ENCODE measurements at places on chromosomes 12 and 14.

GRCh38 chr12:2583091-2583497 is 211.7 kb upstream of the FKBP4 start:
- H3K36me3 ChIP-seq, result no peaks in the 10 kb centered on the region
- no peaks in the 10 kb centered on the region for H3K4me1 ChIP-seq
- peak; percentile 75 for DNase-seq

GRCh38 chr12:76206677-76207072 is 122.2 kb upstream of the NAP1L1 start:
- H3K36me3 ChIP-seq, result no peaks in the 10 kb centered on the region
- H3K27me3 ChIP-seq, result no peaks in the 10 kb centered on the region
- no peak overlapping the region for H3K27ac ChIP-seq
- H3K4me1 ChIP-seq, result no peaks in the 10 kb centered on the region
- H3K4me3 ChIP-seq, result no peak overlapping the region
- DNase-seq, result no peak

DNA sequence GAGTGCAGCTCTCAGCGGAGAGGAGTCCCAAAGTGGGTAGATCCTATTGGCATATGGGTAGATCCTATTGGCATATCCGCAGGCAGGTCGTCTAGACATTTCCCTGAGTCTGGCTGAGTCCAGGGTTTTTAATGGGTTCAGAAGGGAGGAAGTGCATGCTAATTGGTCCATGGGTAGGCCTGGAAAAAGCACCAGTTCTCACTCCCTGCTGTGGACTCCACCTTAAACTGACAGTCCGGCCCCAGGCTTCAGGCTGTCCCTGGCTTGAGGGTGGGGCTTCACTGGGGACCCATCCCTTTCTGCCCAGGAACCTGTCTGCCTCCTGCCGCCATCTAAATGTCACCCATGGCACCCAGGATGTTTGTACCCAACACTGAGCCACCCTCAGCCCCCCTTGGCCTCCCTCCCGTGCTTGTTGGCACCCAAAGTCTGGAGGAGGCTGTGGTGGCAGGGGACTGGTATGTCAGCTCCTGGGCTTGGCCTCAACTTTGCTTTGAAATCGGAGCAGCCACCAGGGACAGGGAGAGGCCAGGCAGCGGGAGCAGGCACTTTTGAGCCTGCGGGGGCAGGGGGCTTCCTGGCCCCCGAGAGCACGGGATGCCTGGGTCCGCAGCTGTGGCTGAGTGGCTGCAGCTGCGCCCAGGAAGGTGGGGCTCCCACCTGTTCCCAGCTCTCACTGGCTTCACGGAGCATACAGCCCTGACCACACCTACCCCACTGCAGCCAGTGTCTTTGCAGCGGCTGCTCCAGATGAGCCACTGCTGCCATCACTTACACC is 29.6 kb upstream of the YAF2 start:
- H3K36me3 ChIP-seq, result no peaks in the 10 kb centered on the region
- no peak for DNase-seq
- H3K27ac ChIP-seq, result no peak overlapping the region
- no peaks in the 10 kb centered on the region for H3K4me1 ChIP-seq

GRCh38 chr12:104381731-104382480 is 74.8 kb upstream of the CHST11 start:
- no peaks in the 10 kb centered on the region for H3K36me3 ChIP-seq
- H3K4me3 ChIP-seq, result no peak overlapping the region
- peak; percentile 82 for DNase-seq
- no peaks in the 10 kb centered on the region for H3K27me3 ChIP-seq
- H3K4me1 ChIP-seq, result no peaks in the 10 kb centered on the region
- H3K27ac ChIP-seq, result no peak overlapping the region

DNA sequence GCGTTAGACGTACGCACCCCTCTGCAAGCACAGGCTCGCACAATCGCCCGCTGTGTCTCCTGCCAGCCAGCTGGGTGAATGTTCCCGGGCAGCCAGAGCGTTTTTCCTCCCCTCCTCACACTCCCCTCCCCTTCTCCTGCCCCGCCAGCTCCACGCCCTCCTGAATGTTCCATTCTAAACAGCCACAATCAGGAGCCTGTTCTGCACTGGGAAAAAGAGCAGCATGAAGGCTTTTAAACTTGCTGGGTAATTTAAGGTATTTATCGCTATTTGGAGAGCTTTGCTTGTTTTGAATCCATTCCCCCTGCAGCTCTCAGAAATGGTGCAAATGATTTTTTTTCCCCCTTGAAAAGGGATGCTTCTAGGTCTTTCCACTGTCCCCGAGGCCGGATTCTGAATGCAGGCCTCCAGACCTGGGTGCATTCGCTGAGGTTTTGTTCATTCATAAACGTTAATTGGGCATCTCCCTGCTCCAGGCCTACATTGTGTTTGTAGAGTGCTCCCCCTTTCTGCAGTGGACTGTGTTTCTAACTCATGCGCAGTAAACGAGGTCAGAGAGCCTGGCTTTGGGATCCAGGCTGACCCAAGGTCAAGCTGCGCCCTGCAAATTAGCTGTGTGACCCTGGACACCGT is 212.5 kb downstream of the CHST11 start:
- H3K36me3 ChIP-seq, result no peaks in the 10 kb centered on the region
- peak overlapping the region; percentile 17 for H3K27ac ChIP-seq
- H3K27me3 ChIP-seq, result no peaks in the 10 kb centered on the region
- H3K4me1 ChIP-seq, result peaks cover 10% of the 10 kb centered on the region

GRCh38 chr12:81759190-81760051 is at the start of gene PPFIA2:
PPFIA2 (minus strand) TSS chr12:81759350.
- peak; percentile 18 for DNase-seq
- no peaks in the 10 kb centered on the region for H3K4me1 ChIP-seq
- no peaks in the 10 kb centered on the region for H3K36me3 ChIP-seq
- peaks cover 13% of the 10 kb centered on the region for H3K27me3 ChIP-seq

DNA sequence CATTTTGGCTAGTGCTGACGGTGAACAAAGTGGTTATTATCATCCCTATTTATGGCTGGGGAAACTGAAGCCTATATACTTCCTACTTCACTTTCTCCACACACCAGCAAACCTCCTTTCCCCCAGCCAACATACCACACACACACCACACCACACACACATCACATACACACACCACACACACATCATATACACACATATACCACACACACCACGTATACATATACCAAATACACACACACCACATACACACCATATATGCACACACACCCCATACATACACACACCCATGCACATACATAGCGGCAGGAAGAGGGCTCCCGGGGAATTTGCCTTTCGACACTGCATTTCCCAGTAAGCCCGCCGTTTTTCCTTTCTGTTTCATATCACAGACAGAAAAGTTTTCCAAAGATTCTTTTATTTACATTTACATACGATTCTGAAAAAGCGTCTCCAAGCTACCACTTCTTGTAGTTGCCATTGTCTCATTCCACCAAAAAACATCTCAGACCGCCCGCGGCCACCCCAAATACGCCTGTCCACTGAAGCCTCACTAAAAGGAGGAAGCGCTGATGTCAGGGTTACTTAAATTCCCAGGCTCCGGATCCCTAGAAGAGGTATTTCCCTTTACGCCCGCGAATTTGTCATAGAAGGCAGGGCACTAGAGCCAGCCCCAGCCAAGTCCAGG is 823 bp upstream of the RAB5B start:
- H3K4me3 ChIP-seq, result peak overlapping the region; percentile 39
- H3K36me3 ChIP-seq, result no peaks in the 10 kb centered on the region
- H3K27me3 ChIP-seq, result no peaks in the 10 kb centered on the region
- peaks cover 24% of the 10 kb centered on the region for H3K4me1 ChIP-seq
- H3K27ac ChIP-seq, result peak overlapping the region; percentile 94

DNA sequence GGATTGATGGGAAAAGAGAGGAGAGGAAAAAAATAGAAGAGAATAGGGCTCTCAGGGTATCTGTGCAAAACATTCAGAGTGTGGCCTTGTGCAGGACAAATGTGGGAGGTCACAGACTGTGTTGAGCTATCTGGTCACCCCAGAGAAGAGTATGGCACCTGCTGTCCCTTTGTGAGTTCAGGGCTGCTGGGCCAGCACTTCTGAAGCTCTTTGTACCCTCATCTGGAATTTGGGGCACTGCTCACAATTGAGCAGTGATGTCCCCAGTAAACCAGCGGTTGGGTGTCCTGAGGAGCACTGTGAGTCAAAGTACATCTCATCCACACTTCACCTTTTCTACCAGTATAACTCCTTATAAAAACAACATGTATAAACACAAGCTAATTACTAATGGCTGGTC is 2.6 kb upstream of the KRT81 start:
- no peak overlapping the region for H3K4me3 ChIP-seq
- no peaks in the 10 kb centered on the region for H3K27me3 ChIP-seq
- no peaks in the 10 kb centered on the region for H3K36me3 ChIP-seq
- no peaks in the 10 kb centered on the region for H3K4me1 ChIP-seq

- DNase-seq, result no peak
- H3K27me3 ChIP-seq, result no peaks in the 10 kb centered on the region
- no peaks in the 10 kb centered on the region for H3K4me1 ChIP-seq
- no peak overlapping the region for H3K4me3 ChIP-seq
- no peaks in the 10 kb centered on the region for H3K36me3 ChIP-seq
Measured at GRCh38 chr12:123681605-123682004, 10.7 kb downstream of the TCTN2 start.

- no peak for DNase-seq
- H3K4me3 ChIP-seq, result no peak within 1 kb of the TSS
- no peaks in the 10 kb centered on the region for H3K27me3 ChIP-seq
- H3K36me3 ChIP-seq, result no peaks in the 10 kb centered on the region
Measured at GRCh38 chr14:24130380-24130716, at the start of gene FITM1. FITM1 (plus strand) TSS chr14:24130659; CDS start chr14:24131564, 905 bp downstream.

DNA sequence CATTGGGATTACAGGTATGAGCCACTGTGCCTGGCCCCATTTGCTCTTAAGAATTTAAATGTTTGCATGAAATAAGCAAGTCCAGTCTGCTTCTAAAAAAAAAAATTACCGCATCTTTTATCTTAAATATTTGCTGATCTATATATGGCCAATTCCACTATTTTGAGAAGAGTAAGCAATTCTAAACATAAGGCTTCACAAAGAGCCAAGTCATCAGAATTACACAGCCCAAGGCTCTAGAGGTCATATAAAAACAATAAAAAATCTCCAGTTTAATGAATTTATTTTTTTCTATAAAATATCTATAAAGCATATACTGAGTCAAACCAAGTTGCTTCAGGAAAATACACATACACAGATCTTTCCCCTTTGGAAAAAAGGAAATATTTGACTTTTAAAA is 79.0 kb upstream of the CPNE8 start:
- H3K27me3 ChIP-seq, result no peaks in the 10 kb centered on the region
- DNase-seq, result no peak
- H3K36me3 ChIP-seq, result no peaks in the 10 kb centered on the region
- H3K4me1 ChIP-seq, result no peaks in the 10 kb centered on the region

DNA sequence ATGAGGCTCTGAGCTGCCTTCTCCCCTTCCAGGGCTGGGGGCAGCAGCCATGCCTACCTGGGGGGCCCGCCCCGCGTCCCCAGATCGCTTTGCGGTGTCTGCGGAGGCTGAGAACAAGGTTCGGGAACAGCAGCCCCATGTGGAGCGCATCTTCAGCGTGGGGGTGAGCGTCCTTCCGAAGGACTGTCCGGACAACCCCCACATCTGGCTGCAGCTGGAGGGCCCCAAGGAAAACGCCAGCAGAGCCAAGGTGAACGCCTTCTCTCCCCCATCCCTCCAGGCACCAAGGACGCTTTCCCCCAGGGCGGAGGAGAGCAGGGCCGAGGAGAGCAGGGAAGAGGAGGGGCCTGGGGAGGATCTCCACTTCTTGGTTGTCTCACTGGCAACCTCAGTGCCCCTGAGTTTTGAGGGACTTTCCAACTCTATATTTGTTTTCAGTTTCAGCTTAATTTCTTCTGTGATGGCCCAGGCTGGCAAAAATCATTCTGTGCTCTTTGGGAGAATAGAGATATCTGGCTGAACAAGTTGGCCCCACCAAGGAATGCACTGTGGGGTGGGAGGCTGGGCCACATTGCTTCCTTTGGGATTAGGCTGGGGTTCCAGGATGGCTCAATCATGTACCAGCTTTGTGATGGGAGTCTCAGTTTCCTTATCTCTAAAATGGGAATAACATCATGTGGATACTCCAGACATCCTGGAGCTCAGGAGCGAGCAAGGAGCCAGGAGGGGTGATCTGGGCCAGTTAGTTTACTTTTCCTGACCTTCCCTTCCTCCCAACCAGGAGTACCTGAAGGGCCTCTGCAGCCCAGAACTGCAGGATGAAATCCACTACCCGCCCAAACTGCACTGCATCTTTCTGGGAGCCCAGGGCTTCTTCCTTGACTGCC is 1.2 kb downstream of the KHNYN start:
- peak overlapping the region; percentile 92 for H3K27ac ChIP-seq
- peaks cover 17% of the 10 kb centered on the region for H3K4me1 ChIP-seq
- no peaks in the 10 kb centered on the region for H3K27me3 ChIP-seq
- H3K36me3 ChIP-seq, result peaks cover 11% of the 10 kb centered on the region
- peak overlapping the region; percentile 74 for H3K4me3 ChIP-seq

- DNase-seq, result no peak
- H3K36me3 ChIP-seq, result no peaks in the 10 kb centered on the region
- H3K4me3 ChIP-seq, result no peak overlapping the region
- no peaks in the 10 kb centered on the region for H3K27me3 ChIP-seq
- no peak overlapping the region for H3K27ac ChIP-seq
- no peaks in the 10 kb centered on the region for H3K4me1 ChIP-seq
Measured at GRCh38 chr12:66516133-66516532, 162.7 kb downstream of the GRIP1 start.

GRCh38 chr14:22334627-22335026 is 254.4 kb downstream of the DAD1 start:
- H3K4me1 ChIP-seq, result no peaks in the 10 kb centered on the region
- H3K36me3 ChIP-seq, result no peaks in the 10 kb centered on the region
- no peak overlapping the region for H3K4me3 ChIP-seq
- no peak for DNase-seq
- H3K27me3 ChIP-seq, result no peaks in the 10 kb centered on the region
- no peak overlapping the region for H3K27ac ChIP-seq

- peaks cover 7% of the 10 kb centered on the region for H3K4me1 ChIP-seq
- H3K36me3 ChIP-seq, result no peaks in the 10 kb centered on the region
- no peaks in the 10 kb centered on the region for H3K27me3 ChIP-seq
- no peak overlapping the region for H3K27ac ChIP-seq
- no peak overlapping the region for H3K4me3 ChIP-seq
- no peak for DNase-seq
Measured at GRCh38 chr14:77372304-77372841, 4.5 kb downstream of the TMED8 start.

DNA sequence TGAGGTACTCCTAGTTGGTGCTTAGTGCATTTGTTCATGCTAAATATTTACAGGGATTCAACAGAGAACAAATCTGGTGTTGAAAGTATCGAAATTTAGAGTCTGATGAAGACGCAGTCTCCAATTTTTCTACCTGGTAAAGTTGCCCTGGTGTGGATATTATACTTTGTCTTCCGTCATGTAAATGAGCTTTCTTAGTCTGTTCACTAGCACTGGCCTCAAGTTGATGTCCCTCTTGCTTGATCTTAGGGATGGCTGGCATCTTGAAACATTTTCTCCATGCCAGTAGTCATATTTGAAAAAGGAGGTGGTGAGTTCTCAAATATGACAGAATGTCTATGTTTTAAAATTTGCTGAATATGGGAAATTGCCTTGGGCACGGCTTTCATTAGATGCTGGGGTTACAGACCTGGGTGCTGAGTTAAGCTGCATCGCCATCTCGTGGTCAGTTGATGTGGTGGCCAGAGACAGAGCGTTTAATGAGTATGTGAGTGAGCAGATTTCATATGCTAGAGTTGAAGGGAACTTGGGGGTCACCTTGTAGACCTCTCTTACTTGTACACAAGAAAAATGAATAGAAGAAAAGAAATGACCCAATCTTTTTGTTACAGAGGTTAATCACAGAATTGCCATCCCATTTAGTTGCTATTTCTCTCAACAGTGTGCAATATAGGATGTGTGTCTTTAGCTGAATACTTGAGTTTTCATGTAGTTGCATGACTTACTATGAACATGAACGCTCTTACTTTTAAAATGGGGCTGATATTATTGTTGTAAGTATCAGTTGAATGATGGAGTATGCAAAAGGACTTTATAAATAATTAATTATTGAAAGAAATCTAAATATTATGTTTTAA is 172.8 kb upstream of the DCN start:
- DNase-seq, result peak; percentile 69
- no peaks in the 10 kb centered on the region for H3K27me3 ChIP-seq
- H3K27ac ChIP-seq, result no peak overlapping the region
